Metanephros (tissue), 2 donors: ENCODE measurements at places on chromosomes 3 and 15. TPM values are rescaled to one million over a fixed set of nuclear protein-coding genes. Genes with fewer than 3 reads are reported as not detected.

The CKMT1B gene
- 1.9 TPM for total RNA-seq

The ZMYND10 gene
- total RNA-seq: 3.9 TPM

The ADPRH gene
- total RNA-seq: 7.6 TPM

The CELSR3 gene
- 0.70 TPM for total RNA-seq

The CLDN16 gene
- 73.5 TPM for total RNA-seq

The DUOXA2 gene
- total RNA-seq: not detected

The GABRA5 gene
- 0.06 TPM for total RNA-seq

The RNU5B-1 gene
- total RNA-seq: not detected

The IL16 gene
- total RNA-seq: 6.7 TPM

The SLC49A4 gene
- 17.2 TPM for total RNA-seq

The CMTM6 gene
- 57.7 TPM for total RNA-seq

The DNAJA4 gene
- 32.1 TPM for total RNA-seq

The IQCF2 gene
- total RNA-seq: not detected

The DHFR2 gene
- 6.2 TPM for total RNA-seq

The PAQR9 gene
- 0.12 TPM for total RNA-seq

The CHRM5 gene
- total RNA-seq: not detected

The HTR3E gene
- total RNA-seq: not detected
